Activated CD4-positive, CD25-positive, alpha-beta regulatory T cell treated with anti-CD3 and anti-CD28 coated beads, Interleukin-2, amount 50 U/mL, for 16 hours (primary cell): ENCODE measurements at places on chromosomes 6 and 20.

- no peak for DNase-seq
Observed at GRCh38 chr6:95286874-95287273, 290.5 kb upstream of the MANEA start.

DNA sequence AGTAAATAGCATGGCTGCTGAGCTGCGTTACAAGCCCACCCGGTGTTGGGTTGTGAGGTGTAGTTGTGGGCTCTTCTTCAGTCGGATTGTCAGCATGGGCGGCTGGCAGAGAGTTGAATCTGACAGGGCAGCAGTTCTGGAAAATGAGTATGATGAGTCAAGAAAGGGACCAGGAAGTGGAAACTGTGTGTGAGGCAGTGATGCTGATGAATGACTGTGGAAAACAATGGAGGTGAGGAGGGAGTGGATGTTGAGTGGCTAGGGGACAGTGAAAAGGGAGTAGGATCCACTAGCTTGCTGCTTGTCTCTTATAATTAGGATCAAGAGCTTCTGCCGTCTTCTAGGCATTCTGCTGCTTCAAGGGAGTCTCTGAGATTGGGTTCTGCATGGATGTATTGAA lies 154.3 kb downstream of the ESR1 start:
- DNase-seq, result no peak

- no peak for DNase-seq
Observed at GRCh38 chr6:150482883-150483409, 114.1 kb downstream of the IYD start.

DNA sequence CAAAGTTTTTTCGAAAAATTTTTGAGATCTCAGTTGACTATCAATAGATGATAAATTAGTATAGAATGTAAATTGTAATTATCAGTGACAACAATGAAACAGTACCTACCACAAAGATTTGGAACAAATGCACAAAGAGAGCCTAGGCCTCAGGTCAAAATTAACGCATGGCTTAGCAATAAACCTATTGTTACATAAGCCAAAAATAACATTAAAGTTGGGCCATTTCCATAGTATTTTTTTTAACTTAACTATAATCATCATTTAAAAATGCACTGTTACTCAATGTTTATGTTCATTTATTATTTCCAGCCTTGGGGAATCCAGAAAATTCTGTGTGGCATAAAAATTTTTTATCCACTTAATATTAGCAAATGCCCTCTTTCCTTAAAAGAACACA lies 117.0 kb downstream of the EPB41L2 start:
- DNase-seq, result no peak

- no peak for DNase-seq
Observed at GRCh38 chr6:101932704-101933103, 539.2 kb downstream of the GRIK2 start.

DNA sequence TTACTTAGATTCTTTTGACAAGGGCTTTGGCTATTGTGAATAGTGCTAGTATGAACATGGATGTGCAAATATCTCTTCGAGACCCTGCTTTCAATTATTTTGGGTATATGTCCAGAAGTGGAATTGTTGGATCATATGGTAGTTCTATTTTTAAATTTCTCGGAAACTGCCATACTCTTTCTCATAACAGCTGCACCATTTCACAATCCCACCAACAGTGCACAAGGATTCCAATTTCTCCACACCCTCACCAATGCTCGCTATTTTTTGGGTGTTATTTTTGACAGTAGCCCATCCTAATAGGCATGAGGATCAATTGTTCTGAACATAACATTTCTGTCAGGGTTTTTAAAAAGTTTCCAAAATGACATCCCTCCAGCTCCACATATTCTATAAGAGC lies 69.2 kb upstream of the ESR1 start:
- no peak for DNase-seq

DNA sequence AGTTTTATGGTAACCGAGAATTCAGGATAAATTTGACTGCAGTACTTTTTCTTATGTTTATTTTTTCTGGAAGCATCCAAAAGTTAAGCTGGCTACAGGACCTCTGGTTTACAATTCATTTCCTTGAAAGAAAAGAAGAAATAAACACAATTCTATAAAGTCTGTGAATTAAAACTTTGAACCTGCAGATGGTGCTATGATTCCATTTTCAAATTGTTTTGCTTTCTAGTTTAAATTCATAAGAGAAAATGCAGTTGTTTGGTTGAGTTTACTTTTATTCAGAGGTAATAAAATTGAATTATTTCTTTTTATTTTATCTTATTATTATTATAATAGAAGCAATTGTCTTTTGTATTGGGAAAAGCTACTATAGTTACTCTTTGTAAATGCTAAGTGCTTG lies 1.8 kb upstream of the VIP start:
- no peak for DNase-seq

GRCh38 chr6:42726026-42726425 lies 3.6 kb upstream of the PRPH2 start:
- no peak for DNase-seq

DNA sequence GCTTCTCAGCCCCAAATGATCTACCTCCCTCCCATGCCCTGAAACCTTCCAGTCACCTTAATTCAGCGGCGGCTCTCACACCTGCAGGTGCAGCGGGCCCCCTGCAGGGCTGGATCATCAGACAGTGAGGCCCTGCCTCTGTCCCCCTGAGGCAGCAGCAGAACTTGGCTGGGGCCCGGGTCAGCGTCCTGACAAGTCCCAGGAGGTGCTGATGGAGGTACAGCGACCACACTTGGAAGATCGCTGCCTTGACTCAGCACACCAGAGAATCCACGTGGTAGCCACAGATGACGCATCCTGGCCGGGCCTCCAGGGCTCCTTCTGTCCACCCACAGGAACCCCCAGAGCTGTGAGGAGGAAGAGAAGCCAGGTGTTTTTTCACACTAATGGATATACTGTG lies 116.4 kb upstream of the THBS2 start:
- no peak for DNase-seq

- DNase-seq, result no peak
Observed at GRCh38 chr6:15107644-15108382, 138.1 kb upstream of the JARID2 start.

DNA sequence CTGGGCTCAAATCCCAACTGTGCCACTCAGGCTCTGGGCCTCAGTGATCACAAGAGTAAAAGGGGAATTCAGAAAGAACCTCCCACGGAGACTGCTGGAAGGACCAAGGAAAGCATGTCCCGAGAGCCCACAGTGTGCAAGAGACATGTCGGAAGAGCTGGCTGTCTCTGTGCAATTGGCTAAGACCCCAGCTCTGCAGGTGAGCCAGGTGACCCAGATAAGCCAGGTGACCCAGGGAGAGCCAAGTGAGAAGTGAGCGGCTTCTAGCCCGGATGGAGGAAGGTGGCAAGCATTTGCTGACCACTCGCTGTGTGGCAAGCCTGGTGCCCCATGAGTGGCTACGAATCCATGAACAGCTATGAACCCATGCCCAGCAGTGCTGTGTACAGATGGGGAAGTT lies 59.1 kb downstream of the RIPOR3 start:
- no peak for DNase-seq

- no peak for DNase-seq
Observed at GRCh38 chr6:11072101-11072500, 21.5 kb upstream of the SMIM13 start.

- peak; percentile 10 for DNase-seq
Observed at GRCh38 chr20:36919715-36920333, 31.7 kb downstream of the SAMHD1 start.

DNA sequence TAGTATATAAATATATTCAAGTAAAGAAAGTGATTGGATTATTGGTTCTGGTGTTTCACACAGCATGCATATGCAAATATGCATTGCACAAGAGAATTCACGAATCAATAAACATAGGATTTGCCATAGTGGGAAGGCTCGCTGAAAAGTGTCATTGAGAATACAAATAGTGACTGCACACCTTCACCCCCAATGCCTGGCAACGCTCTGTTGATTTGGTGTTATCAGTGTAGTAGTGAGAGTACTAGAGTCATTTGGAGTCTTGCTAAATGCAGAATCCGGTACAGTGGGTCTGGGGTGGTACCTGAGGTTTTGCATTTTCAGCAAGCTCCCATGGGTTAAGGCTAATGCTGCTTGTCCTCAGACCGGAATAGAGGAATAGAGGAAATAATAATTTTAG lies 49.7 kb upstream of the NAA20 start:
- DNase-seq, result no peak

DNA sequence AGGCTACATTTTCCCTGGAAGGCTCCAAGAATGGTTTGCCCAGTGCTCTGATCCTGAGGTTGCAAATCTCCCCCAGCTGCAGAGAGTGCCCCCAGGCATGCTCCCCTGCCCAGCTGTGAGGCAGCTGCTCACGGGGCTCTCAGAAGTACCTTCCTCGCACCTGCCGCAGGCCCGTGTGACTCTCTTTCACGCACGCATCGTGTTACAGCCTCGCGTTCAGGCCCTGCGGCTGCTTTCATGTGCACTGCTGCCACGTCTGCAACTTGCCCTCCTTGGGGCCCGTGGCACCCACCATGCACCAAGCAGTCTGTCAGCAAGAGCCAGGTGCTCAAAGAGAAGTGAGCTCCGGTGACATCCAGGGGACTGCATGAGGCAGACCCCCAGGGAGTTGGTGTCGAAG lies 28.6 kb upstream of the SPO11 start:
- no peak for DNase-seq

GRCh38 chr20:54151075-54151439 lies 22.7 kb downstream of the CYP24A1 start:
- no peak for DNase-seq

DNA sequence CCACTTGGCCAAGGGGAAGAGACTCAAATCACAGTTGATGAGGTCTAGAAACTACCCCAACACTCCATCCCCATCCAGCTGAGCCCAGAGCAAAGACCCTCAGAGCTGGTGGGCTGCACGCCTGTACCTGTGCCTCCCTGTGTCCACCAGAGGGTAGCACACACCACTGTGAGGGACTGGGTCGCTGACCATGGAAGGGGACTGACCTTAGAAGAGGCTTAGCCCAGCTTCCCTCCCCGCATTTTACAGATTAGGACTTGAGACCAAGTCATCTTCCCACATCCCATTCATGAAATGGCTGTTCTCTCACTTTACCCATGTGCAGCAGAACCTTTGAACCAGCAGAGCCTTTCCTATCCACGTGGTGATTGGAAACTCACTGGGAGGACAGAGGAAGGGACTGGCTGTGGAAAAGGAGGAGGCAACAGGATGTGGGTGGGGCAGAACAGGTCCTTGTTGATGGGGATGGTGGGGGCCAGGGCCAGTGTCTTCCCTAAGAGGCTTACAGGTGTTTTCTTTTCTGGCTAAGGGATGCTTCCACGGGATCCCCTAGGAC lies 44.3 kb downstream of the CPXM1 start:
- DNase-seq, result no peak

GRCh38 chr6:26554697-26555504 lies 16.7 kb downstream of the HMGN4 start:
- peak; percentile 21 for DNase-seq

GRCh38 chr6:70456735-70457134 lies 43.4 kb downstream of the FAM135A start:
- DNase-seq, result no peak

DNA sequence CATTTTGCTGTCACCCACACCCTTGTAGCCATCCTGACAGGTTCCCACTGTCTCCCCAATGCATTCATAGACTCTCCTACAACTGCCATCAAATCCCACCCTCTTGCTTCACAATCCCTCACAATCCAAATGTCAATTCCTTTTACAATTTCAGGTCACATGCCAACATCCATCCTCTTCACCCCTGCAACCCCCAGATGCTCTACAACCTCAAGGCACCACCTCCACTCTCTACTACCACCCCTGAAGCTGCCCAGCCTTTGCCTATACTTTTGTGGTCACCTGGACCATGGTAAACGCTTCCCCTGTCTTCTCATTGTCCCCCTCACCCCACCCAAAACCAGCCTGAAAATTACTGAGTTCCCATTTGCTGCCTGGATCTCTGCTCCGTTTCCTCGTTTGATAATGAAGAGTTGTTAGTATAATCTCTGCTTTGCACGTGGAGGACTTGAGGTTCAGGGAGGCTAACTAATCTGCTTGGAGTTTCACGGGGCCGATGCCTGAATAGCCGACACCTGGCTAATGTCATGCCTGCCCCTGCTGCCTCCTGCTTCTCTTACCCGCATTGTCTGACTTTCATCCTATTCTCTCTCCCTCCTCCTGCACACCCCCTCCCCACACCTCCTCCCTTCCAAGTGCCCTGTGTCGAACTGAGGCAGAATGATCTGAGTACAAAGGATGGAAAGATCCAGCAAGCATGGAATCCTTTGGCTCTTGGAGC lies 82.4 kb upstream of the TOX2 start:
- no peak for DNase-seq

- no peak for DNase-seq
Observed at GRCh38 chr20:23311947-23312506, 38.6 kb upstream of the NXT1 start.

DNA sequence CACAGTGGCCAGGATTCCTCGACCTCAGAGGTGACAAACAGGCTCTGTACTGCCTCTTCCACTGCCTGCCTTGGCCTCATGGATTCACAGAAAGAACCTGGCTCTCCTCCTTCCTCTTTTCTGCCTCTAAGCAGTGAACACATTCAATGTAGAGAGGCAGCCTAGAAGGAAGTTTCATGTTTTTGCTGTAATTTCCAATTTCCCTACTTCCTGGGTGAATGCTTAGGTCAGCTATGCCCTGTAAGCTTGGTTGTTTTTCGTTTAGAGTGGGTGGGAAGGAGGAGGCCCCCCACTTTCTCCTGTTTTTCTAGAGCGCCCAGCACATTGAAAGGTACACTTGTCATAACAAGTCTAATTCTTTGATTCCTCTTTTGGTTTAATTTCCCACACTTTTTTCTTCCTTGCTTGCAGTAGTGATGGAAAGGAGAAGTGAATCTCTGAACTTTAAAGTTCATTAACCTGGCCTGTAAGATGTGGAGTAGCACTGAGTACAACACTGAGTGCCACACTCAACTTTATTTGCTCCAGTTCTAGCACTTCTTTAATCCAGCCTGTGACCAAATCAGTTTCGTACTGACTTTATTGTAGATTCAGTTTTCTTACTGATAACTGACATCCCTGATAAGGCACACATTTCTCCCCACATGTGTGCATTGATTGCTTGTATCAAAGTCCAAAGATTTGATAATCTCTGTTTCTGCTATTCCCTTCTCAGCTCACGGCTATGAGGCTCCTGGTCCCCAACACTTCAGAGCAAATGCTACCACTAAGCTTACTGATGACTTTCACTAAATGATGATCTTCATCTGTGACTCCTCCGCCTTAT lies 100.0 kb upstream of the MAN1A1 start:
- no peak for DNase-seq

DNA sequence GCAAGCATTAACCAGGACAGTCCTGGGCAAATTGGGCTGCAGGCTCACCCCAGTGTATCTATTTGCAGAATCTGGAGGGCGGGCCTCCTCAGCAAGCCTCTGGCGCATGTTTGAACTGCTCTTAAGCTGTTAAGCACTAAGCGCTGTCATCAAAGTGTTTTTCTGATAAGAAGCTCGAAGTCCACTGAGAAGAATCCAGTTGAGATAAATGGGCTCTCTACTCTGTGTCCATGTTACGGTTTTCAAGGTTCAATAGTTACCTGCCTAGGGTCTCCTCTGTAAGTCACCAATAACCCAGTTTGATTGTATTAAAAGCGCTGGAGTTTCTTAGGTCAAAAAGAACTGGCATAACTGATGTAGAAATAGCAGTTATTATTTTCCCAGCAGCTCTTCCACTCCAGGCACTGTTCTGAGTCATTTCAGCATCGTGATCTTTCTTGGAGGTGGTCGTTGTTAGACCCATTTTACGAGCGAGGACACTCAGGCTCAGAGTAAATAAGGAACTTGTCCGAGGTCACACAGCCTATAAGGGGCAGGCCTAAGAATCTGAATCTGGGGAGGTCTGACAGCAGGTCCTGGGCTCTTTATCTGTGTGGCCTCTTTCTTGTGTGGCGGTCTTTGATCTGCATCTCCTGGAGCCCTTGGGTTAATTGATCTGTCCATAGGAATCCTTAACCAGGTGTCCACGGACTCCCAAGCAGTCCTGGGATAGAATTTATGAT lies 207.4 kb upstream of the ZNF217 start:
- DNase-seq, result no peak

- no peak for DNase-seq
Observed at GRCh38 chr6:131861381-131861780, 53.6 kb downstream of the ENPP1 start.
